Astrocyte of the spinal cord (primary cell): ENCODE measurements at places on chromosomes 7 and 10.

- DNase-seq, result no peak
Observed at GRCh38 chr7:107582875-107583274, 2.8 kb downstream of the BCAP29 start.

DNA sequence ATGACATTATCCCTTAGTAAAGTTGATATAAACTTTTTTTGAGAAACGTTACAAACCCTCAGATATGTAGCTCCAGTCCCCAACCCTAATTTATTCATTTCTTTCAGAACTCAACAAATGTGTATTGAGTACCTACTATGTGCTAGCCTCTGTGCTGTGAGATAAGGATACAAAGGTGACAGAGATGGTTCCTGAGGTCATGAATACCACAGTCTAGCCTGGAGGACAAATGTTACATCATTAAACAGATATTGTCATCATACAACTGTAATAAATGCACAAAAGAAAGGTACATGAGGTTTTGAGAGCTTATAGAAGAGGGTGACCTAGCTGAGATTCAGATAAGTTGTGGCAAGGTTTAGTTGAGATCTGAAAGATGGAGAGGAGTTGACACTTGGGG, 4.4 kb upstream of the WIPF3 start:
- no peak for DNase-seq

DNA sequence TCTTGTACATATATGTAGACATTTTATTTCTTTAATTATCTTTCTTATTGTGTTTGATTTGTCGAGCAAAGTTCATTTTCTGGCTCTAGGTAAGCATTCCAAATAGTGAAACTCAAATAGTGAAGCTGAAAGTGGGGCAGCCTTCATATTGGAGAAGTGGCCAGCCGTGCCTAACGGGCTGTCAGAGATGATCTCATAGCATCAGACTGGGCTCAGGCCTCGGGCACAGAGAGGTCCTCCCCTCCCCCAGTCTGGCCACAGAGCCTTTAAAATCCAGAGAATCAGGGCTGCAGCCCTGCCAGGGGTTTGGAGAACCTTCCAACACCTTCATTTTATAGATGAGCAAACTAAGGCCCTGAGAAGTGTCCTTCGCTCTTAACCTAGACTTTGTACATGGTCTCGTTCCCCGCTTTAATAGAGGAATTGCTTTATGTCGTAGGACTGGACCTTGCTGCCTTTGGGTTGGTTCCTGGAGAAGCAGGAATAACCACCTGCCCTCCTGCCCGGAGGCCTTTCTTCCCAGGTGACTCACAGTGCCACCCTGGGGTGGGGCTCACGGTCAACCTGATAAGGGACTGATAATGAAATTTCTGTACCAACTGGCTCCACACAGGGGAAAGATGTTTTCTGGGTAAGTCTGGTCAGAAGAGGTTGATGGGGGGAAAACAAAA, 7.3 kb downstream of the TSPAN15 start:
- DNase-seq, result no peak

GRCh38 chr10:121128164-121128563, 277.0 kb downstream of the WDR11 start:
- DNase-seq, result no peak

DNA sequence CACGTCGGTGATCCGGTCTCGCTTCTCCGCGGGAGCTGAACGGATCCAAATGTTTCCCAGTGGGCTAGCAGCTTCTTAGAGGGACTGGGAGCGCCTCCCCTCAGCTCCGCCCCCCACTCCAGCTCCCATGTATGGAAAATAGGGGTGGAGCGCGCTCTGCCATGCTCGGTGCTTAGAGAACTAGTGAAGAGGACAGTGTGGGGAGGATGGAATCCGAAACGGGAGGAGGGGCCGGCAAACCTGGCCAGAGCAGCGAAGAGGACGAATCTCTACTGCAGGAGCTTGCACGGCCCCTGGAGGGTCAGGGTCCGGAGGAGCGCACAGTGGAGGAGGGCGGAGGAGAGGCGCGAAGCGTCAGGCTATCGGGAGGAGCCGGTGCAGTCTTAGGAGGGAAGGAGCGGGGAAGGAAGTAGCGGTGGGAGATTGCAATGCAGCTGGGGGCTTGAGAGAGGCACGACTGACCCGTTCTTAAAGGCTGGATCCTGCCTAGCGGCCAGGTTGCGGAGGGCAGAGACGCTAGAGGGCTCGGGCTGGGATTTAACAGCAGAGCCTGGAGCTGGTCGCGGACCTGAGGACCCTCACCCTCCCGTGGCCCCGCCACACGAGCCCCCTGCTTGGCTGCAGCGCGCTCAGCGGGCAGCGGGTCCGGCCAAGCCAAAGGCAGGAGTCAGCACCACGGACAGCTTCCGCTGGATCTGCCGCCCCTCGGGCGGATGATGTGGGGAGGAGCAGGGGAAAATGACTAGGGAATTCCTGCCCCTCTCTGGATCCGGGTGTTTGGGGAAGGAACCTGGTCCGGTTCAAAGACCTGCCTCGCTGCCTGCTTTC, at the start of gene PRLHR:
PRLHR (minus strand) TSS at position 51 of the 828 bp plus-strand sequence. CDS start 404 bp downstream, outside the sequence.
- DNase-seq, result no peak

DNA sequence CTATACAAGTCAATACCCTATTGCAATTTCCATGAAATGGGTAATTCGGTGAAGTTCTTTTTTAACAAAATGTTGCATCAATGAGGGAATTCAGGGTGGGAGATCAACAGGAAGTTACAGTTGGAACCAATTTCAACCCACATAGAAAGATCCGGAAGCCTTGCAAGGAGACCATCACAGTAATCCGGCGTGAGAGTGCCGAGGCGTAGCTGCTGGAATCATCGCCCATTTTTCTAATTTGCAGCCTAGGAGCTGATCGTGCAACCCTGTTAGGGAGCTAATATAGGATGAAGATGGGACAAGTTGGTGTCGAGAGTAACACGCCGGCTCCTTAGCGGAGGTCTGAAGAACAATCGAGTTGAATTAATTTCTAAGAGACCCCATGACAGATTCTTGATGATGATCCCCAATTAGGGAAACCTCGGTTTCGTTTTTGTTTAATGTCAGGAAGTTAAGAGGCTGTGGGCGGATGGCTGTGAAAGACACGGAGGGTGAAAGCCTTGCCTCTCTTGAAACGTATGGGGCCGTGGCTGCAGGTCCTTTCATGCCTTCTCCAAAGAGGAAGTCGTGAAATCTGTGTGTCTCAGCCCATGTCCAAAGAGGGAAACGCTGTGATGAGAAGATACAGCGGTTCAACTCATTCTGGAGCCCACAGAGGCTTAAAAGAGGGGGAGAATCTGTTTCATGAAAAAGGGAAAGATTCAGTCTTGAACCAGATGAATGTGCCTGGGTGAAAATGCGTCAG, 51.2 kb upstream of the CARD11 start:
- no peak for DNase-seq

DNA sequence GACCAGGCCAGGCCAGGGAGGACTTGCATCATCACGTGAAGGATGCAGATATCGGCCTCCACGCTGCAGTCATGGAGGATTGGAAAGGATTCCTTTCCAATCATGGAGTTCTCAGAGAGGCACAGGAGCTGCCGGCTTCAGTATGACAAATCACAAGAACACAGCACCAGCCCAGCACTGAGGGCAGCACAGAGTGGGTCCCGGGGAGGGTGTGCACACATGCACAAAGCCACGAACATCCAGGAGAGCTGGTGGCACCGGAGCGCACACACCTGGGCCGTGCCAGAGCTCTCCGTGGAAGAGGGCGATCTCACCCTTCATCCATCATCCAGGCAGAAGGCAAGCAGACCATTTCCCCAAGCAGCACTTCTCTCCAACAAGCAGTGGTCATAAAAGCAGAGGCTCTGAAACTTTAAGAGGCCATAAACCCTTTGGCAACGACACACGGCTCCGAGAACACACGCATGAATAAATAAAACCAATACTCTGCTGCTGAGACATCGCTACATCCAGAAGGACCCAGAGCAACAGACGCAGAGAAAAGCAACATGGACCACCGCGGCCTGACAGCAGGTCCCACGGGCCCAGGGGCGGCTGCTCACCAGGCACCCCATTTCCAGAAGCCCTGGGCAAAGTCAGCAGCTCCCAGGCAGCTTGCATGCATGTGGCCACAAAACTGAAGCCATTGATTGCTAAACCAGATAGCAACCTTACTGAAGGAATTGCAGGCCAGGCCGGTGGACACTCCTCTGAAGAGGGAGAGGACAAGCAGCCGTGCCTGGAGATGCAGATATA, 180.8 kb downstream of the USP6NL start:
- DNase-seq, result no peak

DNA sequence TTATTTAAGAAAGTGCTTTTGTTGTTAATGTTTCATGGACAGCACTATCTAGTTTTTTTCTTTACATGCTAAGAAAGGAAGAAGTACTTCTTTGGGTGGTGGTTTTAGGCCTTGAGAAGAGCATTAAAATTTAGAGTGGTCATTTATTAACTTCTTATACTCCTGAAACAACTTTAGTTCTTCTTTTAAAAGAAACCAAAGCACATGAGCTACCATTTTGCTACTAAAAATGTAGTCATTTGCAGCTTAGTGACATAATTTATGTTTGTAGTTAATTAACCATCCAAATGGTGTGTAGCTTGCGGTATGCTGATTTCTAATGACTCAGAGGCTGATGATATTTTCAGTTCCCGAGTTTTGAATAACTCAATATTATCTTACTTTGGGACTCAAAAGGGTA, 207.5 kb downstream of the BBS9 start:
- DNase-seq, result no peak

DNA sequence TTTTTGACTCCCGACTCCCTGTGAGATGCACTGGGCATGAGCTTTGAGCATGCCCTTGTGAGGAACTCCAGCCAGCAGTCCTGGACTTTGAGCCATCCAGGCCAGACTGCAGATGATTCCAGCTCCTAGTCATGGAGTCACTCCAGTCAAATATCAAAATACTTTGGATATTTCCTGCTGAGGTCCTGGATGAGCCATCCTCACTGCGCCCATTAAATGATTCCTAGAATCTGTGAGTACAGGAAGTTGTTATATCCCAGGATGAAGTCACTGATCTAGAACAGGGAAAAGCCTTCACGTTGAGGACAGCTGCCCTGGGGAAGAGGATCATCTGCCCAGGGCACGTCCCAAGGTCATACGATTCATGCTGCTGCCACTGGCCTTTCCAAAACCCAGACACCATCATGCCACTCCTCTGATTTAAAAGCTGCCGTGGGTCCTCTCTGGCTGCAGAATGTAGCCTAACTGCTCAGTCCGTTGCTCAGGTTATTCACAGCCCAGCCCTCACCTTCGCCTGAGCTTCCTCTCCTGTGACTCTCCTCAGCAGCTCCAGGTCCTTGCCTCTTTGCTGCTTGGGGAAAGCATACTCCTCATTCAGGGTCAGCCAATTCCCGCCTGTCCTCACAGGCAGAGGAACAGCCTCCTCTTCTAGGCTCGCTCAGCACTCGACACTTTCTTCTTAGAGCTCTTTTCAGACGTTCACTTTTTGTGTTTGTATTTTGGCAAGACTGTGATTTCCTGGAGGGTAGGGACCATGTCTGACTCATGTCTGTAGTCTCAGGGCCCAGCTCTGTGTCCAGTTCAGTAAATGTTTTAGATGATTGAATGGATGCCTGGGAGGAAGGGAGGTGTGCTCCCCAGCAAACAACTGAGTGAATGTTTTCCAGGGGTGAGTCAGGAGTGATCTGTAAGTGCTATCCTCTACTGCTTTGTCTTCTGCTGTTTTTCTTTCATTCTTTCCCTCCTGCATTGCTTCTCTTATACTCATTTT, 157.8 kb downstream of the SNX10 start:
- peak; percentile 65 for DNase-seq

DNA sequence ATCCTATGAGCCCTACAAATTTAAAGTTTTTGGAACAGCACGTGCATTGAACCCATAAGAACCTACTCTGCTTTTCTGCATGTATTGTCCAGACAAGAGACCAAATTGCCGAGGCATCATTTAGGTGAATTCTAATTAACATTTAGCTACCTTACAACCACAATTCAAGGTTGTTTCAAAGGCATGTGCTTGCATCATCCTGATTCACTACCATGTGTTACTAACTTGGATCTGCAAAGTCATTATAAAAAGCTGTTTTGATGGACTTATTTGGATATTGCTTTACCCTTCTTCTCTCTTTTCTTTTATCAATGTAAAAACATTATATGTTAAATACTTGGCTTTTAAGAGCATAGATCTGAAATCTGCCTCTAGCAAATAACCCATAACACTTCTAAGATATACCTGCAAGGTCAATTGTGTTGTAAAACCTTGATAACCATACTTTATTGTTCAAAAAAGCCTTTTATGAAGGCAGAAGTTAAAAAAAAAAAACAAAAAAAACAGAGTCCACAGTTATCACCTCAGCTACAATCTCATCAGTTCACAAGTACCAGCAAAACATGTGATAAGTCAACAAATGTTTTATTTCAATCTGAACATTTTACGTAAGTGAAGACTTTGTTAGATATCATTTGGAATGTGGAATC, 51.9 kb downstream of the CFTR start:
- no peak for DNase-seq

GRCh38 chr7:50793120-50793946, 10.6 kb upstream of the GRB10 start:
- DNase-seq, result peak; percentile 73

- DNase-seq, result peak; percentile 60
Observed at GRCh38 chr7:84339306-84339705, 144.7 kb upstream of the SEMA3A start.

GRCh38 chr7:141430455-141431139, 120.6 kb upstream of the AGK start:
- DNase-seq, result no peak

DNA sequence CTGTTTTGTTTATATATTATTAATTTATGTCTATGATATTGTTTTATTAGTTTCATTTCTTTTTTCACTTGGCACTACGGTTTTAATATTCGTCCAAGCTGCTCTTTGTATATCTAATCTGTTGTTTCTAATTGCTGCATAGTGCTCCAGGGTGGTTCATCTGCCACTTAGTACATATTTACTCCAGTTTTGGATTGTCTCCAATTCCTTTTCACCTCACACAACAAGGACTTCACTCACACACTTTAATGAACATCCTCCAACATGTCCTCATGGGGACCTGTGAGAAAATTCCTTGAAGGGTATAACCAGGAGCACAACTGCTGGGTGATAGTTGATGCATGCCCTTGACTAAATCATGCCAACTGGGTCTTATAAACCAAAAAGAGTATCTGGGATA, 14.1 kb upstream of the NOC3L start:
- DNase-seq, result no peak

GRCh38 chr7:142231716-142232115, 26.1 kb downstream of the PRSS58 start:
- DNase-seq, result no peak

- no peak for DNase-seq
Observed at GRCh38 chr10:118629211-118629610, 33.8 kb upstream of the PRLHR start.

- DNase-seq, result no peak
Observed at GRCh38 chr7:139092090-139092796, 17.3 kb downstream of the ZC3HAV1 start.

DNA sequence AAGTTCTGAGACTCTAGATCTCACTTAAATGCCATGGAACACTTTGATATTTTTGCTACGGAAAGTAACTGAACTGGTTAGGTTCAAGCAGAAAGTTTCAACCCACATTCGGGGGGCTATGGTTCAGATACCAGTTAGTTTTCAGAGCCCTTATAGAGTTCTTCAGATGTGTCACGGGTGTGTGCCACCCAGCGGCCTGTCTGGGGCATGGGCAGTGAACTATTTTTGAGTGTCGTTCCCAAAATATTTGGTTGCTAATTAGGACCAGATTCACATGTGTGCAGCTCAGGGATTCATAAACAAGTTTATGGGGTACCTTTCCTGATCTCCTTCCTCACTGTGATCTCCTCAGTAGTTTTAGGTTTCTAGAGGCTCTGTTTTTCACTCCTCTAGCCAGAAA, 271.9 kb downstream of the C7orf25 start:
- DNase-seq, result no peak

- DNase-seq, result peak; percentile 16
Observed at GRCh38 chr10:14416308-14416700, 85.6 kb upstream of the FRMD4A start.

- no peak for DNase-seq
Observed at GRCh38 chr7:65371468-65371867, 2.2 kb upstream of the ZNF92 start.
